KBM-7 (cell line): ENCODE measurements at places on chromosomes 5 and 9.

GRCh38 chr9:83440641-83441040, 97.6 kb downstream of the FRMD3 start:
- DNase-seq = no peak

DNA sequence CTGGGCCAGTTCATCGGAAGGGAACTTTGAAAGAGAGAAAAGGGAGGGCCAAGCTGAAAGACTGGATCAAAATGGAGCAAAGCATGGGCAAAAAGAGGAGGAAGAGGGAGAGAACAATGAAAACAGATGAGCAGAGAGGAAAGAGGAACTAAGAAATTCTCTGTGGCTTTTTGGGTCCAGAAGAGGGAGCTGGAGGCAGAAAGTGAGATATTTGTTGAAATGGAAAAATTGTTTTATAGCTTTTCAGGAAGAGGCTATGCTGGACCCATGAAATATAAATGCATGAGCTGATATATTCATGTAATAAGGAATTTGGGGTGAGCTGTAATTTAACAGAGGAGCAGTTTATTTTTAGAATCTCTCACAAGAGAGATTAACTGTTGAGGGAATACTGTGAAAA, 457.3 kb downstream of the DMAC1 start:
- DNase-seq = peak; percentile 53

- peak; percentile 98 for DNase-seq
These were observed 27.9 kb downstream of the USP20 start for GRCh38 chr9:129863059-129863690.

- no peak for DNase-seq
These were observed 42.6 kb upstream of the ANKRD31 start for GRCh38 chr5:75279321-75279720.

GRCh38 chr9:108854094-108854493, 1.7 kb downstream of the ACTL7B start:
- DNase-seq = no peak

DNA sequence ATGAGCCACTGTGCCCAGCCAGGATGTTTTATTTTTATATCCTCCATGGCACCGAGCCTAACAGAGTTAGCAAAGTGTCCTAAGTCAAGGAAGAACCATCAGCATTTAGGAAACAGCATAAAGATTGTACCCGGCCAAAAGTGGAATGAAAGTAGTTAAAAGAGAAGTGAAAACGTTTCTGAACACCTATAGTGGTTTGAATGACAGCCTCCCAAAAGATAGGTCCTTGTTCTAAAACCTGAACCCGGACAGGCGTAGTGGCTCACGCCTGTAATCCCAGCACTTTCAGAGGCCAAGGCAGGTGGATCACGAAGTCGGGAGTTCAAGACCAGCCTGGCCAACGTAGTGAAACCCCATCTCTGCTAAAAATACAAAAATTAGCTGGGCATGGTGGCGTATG, 37.4 kb downstream of the ZFAND5 start:
- no peak for DNase-seq

DNA sequence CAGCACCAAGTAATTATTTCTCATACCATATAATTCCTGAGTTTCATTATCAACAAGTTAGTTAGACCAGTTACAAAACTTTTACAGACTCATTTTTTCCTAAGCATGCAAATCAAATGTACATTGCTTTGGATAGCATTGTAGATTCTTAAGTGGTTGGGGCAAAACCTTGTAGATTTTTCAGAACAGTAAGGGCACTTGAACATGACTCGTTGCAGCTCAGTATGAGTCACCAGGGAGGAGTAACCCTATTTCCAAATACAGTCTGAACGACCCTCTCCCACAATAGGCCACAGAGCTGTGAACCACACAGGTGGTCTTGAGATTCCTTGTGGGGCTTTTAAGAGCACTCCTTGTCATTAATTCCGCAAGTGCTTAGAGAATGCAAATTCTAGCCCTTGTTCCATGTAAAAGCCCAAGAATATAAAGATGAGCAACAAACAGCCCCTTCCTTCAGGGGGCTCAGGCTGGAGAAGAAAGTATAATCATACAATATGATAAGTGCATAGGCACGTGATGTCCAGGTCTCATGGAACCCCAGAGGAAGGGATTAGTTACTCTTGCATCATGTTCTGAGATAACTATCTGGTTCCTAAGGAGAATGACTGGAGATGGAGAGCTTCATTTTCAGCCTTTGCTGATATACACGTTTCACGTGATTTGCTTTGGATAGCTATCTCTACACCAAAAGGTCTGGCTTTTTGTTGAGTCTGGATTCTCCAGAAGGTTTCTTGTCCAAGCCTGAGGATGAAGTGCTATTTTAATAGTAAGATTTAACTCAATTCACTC, 295.7 kb downstream of the KCNN2 start:
- DNase-seq = no peak

- no peak for DNase-seq
These were observed 1.2 kb upstream of the OMD start for GRCh38 chr9:92425474-92425873.

GRCh38 chr9:92942688-92943616, 4.4 kb upstream of the FGD3 start:
- no peak for DNase-seq

DNA sequence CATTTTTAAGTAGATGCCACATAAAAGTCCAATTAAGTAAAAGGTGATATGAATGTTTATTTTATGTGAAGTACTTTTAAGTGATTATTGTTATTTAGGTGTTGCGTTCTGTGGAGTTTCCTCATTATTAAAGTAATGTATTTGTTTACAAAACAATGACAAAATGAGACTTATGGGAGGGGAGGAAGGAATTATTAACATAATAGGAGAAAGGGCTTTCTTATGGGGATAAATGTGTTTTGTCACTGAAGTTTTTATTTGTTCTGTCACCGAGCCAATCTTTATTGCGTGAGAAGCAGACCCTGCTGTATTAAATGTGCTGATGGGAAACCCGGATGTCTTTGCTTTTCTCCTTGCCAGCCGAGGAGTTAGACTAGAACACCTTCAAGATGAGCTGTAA, 44.5 kb downstream of the TRIO start:
- DNase-seq = no peak

DNA sequence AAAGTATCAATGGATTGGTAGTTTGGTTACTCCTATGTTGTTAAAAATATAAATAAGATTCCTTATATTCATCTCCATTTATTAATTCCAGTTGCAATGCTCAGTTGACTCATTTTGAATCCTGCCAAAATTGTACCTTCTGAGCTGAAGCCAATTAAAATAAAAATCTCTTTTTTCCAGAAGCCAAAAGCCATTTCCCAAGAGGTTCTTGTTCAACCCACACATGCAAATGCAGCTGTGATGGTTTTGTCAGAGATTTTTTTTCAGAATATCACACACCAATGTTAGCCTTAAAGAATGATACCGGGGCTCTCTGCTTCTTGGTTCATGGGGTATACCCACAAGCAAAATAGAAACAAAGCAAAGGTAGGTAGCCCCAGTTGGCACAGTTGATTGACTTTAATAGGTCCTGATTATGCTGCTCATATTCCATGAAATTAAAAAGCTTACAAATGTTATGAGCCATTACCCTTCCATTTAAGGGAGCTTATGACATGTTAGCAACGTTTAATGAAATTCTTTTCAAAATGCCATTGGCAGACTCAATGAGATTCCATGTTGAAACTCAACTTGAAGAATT, 208.0 kb downstream of the SGCD start:
- no peak for DNase-seq

DNA sequence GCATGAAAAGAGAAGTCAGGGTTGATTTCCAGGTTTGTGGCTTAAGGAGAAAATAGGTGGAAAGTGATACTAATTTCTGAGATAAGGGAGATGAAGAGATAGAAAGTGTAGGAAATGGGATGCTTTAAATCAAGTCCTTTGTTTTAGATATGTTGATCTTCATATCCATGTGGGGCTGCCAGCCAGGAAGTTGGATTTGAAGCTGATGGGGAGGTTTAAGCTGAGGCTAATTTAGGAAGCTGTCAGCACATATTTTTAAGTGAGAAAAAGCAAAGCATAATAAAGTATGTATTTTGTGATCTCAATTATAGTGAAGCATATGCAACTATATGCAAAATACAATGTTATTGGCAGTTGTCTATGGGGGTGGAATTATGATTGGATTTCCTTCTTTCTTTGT, 428.4 kb downstream of the CSNK1G3 start:
- no peak for DNase-seq

- DNase-seq = no peak
These were observed 715 bp downstream of the FGF10 start for GRCh38 chr5:44388321-44389089.

DNA sequence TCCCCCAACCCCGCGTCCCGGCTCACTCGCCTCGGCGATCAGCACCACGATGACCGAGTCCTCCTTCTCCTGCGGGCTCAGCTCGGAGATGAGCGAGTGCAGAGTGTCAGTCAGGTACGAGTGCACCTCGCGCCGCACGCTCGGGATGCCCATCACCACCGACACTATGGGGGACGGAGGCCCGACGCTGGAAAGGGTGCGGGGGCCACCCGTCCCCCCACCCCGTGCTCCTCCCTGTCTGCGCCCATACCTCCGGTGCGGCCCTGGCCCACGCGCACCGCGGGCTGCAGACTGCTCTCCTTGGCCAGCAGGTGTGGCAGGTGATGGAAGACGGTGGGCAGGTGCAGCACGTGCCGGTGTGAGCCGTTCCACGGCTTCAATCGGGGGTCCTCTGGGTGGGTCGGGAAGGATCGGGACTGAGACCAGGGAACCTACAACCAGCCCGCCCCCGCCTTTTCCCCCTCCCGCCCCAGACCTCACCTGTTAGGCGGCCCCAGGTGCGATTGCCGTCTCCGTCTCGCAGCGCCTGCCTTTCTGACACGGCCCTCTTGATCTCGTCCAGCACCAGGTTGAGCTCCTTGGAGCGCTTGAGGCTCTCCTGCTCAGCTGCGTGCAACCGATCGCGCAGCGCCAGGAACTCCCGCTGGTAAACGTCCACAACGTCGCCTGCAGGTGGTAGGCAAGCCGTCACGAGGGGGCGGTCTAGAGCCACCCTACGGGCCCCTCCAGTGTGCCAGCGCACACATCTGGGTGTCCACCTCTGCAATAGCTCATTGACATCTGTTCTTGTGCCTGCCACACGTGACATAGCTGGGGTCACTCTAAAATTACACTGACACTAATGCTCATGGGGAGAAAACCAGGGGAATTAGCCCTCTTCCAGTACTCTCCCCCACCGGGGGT, 5.1 kb downstream of the MGAT4B start:
- peak; percentile 79 for DNase-seq

- DNase-seq = peak; percentile 75
These were observed 2.7 kb upstream of the PCBD2 start for GRCh38 chr5:134902071-134902801.

- DNase-seq = no peak
These were observed 24.3 kb downstream of the THBS4 start for GRCh38 chr5:80059354-80059980.

DNA sequence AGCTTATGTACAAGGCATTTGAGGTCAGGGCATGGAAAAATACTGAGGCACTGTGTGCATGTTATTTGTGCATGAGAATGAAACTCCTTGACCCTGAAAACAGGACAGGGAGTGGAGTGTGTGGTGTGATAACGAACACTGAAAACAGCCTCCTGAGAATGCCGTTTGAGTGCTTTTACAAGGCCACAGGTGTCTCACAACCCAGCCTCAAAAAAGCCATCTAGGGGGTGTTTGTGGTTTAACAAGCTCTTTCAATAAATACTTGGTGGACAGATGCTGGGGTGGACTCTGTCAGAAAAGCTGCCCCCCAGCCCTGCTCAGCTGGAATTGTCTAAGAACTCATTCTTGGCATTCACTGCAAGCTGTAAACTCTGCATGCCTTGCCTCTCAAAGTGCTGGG, 94.0 kb upstream of the SLC25A48 start:
- DNase-seq = no peak

- no peak for DNase-seq
These were observed 6.7 kb downstream of the LRRC70 start for GRCh38 chr5:62585306-62585705.

- no peak for DNase-seq
These were observed 5.2 kb upstream of the SLC22A5 start for GRCh38 chr5:132364319-132364718.

DNA sequence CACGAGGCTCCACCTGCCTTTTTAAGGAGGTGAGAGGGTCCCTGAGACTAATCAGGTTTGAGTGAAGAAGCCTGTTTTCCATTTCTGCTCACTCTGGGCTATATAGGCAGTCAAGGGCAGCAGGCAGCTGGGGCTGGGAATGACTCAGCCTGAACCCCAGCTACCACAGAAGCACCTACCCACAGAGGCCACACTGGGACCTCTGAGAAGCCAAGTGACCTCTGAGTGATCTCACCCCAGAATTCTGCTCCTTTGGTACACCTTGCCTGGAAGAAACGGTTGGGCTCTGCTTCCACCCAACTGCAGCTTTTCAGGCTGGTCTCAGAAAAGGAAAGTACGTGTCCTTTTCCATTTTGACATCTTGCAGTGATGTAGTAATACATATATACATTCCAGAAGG, 6.8 kb downstream of the FAM219A start:
- no peak for DNase-seq

GRCh38 chr5:155019601-155020226, 6.2 kb downstream of the KIF4B start:
- DNase-seq = no peak
